ENCODE measurements at places on chromosomes 1 and 21.

DNA sequence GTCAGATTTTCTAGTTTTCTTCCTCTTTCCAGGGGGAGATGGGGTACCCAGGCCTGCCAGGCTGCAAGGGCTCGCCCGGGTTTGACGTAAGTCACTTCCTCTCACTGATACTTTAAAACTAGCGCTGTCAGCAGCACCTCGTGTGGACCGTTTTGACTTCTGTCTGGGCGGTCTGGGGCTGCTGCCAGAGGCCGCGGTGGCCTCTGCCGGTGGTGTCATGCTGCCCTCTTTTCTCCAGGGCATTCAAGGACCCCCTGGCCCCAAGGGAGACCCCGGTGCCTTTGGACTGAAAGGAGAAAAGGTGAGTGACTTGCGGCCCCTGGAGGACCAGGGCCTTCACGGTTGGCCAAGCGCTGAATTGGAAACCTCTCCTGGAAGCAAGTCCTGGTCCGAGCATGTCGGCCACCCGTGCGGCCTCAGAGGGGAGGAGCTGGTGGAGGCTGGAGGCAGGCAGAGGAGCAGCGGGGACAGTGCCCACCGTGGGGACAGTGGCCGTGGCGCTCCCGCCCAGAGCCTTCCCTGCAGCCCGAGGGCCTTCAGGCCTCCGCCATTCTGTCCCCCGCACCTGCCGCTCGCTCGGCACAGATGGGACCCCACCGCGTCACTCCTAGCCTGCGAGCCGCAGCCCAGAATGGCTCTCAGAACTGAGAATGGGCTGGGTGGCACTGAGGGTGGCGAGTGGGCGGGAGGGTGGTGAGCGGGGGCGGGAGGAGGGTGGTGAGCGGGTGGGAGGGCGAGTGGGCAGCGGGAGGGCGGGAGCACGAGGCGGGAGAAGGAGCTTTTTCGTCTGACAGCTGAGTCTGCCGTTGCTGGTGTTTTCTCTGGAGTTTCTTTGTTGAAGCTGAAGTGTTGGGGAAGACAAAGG, 9.4 kb downstream of the COL6A1 start:
- no peak for DNase-seq

GRCh38 chr21:28272272-28272992, 720.2 kb downstream of the LTN1 start:
- no peak for DNase-seq

- DNase-seq = no peak
These were observed 42.7 kb downstream of the MORN1 start for GRCh38 chr1:2348346-2349325.

DNA sequence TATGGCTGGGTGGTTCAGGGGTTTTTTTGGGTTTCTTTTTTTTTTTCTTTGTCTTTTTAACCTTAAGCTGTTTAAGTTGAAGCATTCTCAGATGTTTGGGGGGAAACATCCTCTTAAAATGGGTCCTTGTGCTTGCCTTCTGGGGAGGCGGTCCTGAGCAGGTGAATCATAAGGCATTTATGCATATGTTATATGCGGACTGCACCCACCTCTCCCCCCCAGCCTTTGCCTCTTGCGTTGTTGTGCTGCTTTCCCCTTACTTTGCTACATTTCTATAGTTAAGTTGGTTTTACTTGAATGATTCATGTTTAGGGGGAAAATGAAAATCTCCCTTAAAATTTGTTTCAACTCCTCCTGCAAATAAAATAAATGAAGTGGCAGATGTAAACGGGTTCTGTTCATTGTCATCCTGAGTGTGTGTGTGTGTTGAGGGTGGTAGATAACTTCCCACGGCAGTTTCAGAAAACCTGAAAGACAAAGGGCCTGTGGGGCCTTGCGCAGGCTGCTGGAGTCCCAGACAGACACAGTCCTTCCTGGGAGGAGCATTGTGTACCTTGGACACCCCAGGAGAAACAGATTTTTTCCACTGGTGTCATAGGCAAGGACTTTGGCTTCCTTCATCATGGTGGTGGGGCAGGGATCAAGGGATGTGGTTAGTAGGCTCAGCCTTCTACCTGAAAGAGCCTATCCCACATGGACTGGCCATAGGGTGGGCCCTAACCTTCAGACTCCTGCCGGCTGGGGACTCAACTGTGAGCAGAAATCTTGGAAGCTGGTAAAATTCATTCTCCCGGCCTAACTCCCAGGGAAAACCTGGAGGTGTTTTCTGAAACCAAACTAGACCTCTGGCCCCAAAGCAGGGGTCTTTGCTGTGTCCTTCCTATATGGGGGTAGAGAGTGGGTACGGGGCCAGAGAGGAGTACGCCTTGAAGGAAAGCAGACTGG, 926 bp upstream of the SH3D21 start:
- DNase-seq = no peak

GRCh38 chr1:161180639-161181038, 3.3 kb upstream of the B4GALT3 start:
- no peak for DNase-seq

DNA sequence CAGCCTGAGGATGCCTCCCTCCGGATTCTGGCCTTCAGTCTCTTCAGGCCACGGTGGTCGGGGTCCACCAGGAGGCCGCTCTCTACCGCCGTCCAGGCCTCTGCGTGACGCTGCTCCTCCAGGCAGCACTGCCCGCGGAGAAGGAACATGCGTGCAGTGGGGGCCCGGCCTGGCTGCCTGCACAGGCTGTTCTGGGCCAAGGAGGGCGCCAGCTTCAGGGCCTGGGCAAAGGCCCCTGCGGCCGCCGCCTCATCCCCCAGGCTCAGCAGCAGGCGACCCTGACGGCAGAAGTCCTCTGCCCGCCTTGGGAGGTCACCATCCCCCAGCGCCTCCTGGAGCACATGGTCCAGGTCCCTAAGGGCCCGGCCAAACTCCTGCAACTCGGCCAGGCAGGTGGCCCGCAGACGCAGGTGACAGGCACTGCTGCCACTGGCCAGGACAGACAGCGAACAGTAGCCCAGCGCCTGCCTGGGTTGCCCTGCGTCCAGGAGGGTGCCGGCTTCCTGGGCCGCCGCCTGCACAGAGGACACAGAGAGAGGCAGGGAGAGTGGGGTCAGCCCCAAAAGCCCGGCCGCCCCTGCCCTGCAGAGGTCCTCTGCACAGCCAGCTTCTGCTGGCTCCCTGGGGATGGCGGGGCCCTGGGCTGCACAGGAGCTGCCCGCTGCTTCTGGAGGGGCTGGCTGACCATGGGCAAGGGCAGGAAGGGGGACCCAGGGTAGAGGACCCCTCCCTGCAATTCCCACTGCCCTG, 8.7 kb upstream of the MMEL1 start:
- no peak for DNase-seq

GRCh38 chr1:33634806-33635205, 162.4 kb downstream of the ZSCAN20 start:
- DNase-seq = peak; percentile 39

- DNase-seq = no peak
These were observed 4.4 kb downstream of the MORN1 start for GRCh38 chr1:2386636-2387611.

DNA sequence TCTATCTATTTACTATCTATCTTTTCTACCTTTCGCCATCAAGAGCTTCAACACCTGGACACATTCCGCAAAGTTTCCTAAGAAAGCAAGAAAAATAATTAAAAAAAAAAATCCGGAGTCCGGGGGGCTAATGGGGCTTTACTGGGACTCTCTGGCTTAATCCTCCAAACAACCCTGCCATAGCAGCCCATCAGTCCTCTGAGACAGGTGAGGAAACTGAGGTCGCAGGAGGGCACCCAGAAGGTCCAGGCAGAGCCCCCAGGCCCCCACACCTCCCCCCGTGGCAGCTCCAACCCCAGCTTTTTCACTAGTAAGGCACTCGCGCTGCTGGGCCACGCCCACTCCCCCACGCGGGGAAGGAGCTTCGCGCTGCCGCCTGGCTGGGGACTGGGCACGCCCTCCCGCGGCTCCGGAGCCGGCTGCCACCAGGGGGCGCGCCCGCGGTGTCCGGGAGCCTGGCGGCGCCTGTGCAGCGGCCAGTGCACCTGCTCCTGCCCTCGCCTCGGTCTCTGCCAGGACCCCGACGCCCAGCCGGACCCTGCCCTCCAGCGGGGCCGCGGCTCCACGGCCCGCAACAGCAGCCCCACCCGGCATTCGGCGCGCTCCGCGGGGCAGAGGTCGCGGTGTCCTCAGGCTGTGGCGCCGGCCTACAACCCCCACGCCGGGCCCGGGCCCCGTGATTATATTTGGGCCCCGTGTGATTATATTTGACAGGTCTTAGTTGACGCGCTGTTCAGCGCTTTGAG, 54.1 kb upstream of the SAMD11 start:
- DNase-seq = peak; percentile 52

DNA sequence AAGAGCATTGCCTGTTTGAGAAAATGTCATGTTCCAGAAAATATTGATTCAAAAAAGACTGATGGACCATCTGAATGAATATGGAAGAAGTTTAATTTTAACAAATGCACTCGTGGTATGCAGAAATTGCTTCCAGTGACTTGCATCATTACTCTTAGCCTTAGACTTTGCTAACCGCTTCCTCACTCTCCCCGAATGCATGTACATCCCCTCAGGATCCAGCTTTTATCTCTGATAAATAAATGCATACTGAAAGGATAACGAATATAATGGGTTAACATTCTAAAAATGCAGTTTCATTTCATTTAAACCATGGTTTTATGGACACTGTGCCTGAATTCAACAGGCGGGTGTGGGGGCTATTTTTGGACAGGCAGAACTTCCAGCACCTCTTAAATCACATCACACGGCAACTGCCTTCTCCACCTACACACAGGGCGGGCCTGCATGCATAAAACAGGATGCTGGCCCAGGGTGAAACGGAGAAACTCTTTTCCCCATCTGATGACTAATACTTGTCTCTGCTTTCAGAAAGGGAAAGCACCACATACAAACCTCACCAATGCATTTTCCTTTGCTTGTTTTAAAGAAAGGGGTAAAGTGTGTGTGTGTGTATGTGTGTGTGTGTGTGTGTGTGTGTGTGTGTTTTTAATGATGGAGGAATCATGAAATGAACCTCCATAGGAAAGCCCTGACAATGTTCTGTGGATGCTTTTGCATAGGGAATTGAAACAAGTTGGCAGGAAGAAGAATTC, 48.7 kb downstream of the SPAG17 start:
- peak; percentile 41 for DNase-seq

DNA sequence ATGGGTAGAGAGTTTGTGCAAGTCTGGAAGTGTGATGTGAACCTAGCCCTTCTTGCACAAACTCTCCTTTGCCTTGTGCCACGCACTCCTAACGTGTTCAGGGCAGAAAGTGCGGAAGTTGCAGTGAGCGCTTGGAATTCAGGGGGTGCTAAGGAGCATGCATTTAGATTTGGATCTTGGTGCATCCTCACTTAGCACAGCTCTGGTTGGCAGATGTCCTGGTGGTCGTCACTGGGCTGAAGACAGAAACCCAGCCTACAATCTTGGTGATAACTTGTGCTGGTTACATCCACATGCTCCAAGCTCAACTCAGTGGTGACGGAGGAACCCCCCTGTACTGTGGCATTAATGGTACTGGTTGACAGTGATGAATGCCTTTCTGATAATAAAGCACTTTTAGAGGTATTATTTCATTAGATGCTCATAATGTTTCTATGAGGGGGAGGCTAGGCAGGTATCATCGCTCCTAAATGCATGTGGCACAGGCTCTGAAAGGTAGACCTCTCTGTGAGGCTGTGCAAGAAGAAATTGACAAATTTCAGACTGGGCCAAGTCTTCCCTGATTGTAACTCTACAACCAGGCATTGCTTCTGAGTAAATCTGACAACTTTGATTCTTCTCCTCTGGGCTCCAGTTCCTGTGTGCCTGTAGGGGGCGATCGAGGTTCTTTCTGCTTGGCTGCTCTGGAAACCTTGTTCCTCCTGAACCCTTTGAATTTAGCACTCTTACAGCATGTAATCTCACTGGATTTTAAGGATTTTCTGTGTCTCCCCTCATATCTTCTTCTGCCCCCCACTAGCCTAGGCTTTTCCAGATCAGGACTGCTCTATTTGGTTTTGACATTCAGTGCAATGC, 40.6 kb downstream of the MAPKAPK2 start:
- no peak for DNase-seq

GRCh38 chr1:18534810-18535205, 54.1 kb downstream of the KLHDC7A start:
- no peak for DNase-seq

DNA sequence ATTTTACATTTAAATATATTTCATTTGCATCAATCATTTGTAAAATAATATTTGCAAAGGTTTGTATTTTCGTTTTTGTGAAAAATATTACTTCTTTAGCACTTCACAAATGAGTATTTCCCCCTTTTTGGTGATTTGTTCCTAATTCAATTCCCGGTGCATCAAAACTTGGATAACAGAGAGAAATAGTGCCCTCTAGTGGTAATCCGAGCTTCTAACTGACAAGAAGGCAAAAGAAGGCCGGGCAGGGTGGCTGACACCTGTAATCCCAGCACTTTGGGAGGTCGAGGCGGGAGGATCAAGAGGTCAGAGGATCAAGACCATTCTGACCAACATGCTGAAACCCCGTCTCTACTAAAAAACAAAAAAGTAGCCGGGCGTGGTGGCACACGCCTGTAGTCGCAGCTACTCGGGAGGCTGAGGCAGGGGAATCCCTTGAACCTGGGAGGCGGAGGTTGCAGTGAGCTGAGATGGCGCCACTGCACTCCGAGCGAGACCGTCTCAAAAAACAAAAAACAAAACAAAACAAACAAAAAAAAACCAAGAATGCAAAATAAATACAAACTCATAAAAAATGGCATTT, 137.7 kb downstream of the COL11A1 start:
- peak; percentile 41 for DNase-seq

DNA sequence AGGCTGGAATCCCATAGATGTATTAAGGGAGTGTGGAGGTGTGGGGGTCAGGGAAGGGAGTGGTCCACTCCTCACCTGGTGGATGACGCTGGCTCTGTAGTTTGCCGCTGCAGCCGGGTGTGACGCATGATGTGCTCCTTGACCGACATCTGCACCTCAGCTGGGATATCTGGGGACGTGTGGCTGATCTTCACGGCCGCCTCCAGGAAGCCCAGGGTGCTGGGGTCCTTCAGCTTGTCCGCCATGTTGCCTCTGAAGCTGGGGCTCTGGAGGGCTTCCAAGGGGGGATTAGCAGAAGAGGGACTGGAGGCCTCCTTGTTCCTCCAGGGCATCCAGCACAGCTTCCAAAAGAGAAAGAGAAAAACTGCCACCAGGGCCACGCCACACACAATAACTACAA, 14.1 kb downstream of the SYT6 start:
- DNase-seq = no peak

GRCh38 chr1:232764458-232765251, 40.6 kb upstream of the MAP10 start:
- no peak for DNase-seq

DNA sequence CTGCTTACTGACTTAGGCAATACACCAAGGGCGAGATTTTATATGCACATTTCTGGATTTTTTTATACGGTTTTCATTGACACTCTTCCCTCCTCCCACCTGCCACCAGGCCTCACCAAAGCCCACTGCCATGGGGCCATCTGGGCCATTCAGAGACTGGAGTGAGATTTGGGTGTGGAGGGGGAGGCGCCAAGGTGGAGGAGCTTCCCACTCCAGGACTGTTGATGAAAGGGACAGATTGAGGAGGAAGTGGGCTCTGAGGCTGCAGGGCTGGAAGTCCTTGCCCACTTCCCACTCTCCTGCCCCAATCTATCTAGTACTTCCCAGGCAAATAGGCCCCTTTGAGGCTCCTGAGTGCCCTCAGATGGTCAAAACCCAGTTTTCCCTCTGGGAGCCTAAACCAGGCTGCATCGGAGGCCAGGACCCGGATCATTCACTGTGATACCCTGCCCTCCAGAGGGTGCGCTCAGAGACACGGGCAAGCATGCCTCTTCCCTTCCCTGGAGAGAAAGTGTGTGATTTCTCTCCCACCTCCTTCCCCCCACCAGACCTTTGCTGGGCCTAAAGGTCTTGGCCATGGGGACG, 57.9 kb downstream of the LACTBL1 start:
- DNase-seq = no peak

GRCh38 chr1:93758842-93759515, 77.3 kb upstream of the BCAR3 start:
- no peak for DNase-seq

- DNase-seq = peak; percentile 87
These were observed 87.9 kb upstream of the HMCN1 start for GRCh38 chr1:185646202-185646683.
